CD4-positive, alpha-beta T cell treated with Interleukin-6 for 4 hours (primary cell): ENCODE measurements at places on chromosomes 4 and X.

DNA sequence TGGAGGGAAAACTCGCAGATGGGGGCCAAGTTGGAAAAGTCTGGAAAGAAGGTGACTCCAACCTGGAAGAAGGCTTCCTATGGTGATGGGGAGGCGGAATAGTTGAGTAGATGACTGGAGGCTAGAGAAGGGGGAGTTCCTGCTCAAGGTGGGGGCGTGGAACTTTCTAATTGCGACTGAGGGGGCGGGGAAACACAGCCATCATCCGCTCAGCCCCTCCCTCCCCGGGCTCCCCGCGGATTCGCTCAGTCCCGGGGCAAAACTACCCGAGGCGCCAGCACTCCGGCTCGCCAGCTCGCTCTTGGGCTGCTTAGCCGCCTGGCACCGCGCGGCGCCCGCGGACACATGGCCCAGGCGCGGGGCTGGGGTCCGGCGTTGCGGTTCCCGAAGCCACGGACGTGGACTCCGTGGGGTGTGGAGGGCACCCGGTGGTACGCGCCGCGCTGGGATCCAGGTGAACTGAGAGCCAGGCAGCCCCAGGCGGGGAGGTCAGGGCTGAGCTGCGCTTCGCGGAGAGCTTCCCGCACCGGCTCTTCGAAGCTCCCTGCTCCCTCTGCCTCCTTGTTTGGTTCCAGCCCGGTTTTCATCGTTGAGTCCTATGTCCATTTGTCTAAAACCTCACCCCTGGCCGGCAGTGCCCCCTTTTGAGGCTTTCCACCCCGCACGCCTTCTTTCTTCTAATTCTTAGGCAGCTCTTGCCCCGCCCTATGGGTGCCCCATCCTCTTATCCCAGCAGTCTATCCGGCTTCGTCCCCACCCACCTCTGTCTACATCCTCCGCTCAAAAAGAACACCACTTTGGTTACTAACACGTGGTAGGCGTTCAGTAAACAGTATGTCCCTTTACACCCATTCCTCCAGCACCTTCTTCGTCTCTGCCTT, 38.9 kb downstream of the STARD8 start:
- DNase-seq = peak; percentile 13

DNA sequence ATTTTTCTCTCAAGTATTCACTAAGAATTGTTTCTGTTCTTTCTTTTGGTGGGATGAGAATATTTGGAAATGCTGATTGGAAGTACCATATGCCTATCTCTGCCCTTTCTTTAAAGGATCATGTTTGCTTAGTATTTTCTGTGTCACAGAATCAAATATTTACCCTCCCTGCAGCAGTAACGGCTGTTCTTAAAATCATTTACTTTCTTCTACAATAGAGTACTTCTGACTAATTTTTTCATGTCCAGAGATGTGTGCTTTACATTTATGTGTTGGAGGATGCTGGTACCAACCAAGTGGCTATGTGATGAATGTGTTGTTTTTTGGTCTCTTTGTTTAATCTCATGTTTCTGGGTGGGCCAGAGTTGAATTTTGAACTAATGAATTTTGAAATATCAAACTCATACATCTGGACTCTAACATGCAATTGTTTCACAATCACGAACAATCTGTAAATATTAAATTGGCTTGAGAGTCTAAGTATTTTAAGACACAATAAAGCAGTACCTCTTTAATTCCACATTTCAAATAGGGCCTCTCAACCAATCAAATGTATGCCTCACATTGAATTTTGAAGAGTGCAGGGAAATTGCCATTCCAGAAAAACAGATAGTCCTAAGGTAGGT, 59.4 kb upstream of the ARSJ start:
- DNase-seq = no peak

GRCh38 chr4:26127851-26128337, 192.9 kb upstream of the RBPJ start:
- DNase-seq = no peak

GRCh38 chr4:38466401-38466800, 197.6 kb upstream of the KLF3 start:
- no peak for DNase-seq

- no peak for DNase-seq
These were observed 23.7 kb downstream of the RTL5 start for GRCh38 chrX:72107841-72108595.

DNA sequence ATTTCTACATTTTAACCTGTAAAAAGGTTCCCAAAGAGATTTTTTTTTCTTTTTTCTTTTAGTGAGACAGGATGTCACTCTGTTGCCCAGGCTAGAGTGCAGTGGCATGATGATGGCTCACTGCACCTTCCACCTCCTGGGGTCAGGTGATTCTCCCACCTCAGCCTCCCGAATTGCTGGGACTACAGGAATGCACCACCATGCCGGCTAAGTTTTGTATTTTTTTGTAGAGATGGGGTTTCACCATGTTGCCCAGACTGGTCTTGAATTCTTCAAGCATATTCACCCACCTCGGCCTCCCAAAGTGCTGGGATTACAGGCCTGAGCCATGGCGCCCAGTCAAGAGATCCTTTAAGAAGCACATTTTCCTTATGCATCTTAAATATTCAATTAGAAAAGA, 12.6 kb downstream of the RHOH start:
- DNase-seq = no peak

DNA sequence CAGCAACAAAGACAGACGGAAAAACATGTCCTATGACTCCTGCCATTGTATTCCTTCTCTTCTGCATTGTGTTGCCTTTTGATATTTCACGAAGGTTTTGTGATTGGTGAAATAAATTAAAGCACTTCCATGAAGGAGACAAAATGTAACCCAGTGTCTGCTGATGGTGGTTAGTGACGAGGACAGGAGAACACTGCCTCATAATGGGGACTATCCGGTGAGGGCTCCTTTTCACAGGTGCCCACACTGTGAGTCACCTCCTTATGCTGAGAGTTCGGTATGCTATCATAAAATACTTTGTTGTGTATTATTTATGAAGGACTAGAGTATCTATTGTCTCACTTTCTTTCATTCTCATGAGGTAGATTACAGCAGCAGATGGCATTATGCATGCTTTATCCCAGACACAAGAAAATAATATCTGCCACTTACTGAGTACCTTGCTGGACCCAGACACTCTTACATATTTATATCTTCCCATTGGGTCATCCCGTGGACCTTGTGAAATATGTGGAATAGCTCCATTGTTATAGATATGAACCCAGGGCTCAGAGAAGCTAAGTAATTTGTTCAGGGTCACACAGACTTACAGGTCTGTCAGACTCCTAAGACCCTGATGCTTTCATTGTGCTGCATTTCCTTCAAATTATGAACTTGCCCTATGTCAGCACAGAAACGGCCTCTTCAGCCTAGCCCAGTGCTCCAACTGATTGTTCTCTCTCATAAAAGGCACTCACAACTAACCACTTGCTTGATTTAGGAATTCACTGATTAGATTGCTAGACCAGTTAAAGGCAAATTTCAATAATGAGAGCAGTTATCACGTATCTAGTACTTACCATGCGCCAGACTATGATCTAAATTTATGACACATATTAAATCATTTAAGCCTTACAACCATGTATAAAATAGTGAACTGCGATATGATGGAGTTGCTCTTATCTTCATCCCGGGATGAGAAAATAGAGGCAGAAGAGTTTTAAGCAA, 31.2 kb downstream of the PLS3 start:
- no peak for DNase-seq
